ENCODE measurements at places on chromosomes 13 and 19. TPM values are rescaled to one million over a fixed set of nuclear protein-coding genes. Genes with fewer than 3 reads are reported as not detected.

- no peak for DNase-seq
Measured at GRCh38 chr13:50274181-50274580, 258.9 kb downstream of the KCNRG start.

- DNase-seq = no peak
Measured at GRCh38 chr13:76036176-76036575, 400.0 kb downstream of the LMO7 start.

GRCh38 chr13:39417131-39417530, 185.9 kb downstream of the LHFPL6 start:
- DNase-seq = no peak

The FAAP24 gene
- 16.0 TPM for total RNA-seq

The FFAR2 gene
- total RNA-seq = not detected

The PET100 gene
- total RNA-seq = 109 TPM

The TEKTIP1 gene
- not detected for total RNA-seq

The PRTN3 gene
- 1.5 TPM for total RNA-seq
